Spinal cord (tissue), 10 donors: ENCODE measurements at places on chromosomes 4 and X. TPM values are rescaled to one million over a fixed set of nuclear protein-coding genes. Genes with fewer than 3 reads are reported as not detected.

FGFBP1 gene
- total RNA-seq: not detected

STOX2 gene
- 31.1 TPM for total RNA-seq

DOCK11 gene
- 16.8 TPM for total RNA-seq

ADH1A gene
- total RNA-seq: 0.11 TPM

LGI2 gene
- 6.4 TPM for total RNA-seq

DNA sequence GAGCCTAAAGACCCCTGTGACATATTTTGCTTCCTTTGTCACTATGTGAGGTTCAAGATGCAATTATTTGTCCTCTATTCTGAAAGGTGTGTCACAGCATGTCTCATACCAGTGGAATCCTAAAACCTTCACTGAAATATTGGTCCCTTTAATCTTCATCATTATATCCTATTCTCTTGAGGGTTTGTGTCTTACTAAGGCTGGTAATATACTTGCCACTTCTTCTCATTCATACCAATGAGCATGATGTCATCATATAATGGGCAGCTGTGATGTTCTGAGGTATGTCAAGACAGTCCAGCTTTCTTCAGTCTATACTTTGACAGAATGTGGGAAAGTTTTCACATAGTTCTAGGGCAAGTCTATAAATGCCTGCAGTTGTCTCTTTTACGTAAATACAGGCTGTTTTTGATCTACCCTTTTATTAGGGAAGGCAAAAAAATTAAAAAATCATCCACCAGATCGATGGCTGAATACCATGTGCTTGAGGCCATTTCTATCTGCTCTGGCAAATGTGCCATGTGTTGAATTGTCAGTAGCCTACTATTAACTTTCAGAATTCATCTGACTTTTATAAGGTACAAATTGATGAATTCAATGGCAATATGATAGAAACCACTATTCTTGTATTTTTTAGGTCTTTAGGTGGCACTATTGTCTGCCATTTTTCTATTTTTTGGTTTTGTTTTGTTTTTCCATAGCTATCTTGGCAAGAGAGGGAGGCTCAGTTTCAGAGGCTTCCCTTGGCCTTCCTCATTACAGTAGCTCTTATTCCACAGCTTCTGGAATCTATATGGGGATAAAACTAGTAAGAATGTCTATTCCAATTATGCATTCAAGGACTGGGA is 209.0 kb downstream of the PPARGC1A start:
- no peak for DNase-seq

- no peak for DNase-seq
Observed at GRCh38 chr4:47167081-47168035, 136.0 kb downstream of the GABRB1 start.
